ENCODE measurements at places on chromosomes 16 and 17.

GRCh38 chr16:2341456-2342447 lies 1.2 kb upstream of the ABCA3 start:
- DNase-seq, result no peak

GRCh38 chr16:3935921-3936320 lies 55.4 kb upstream of the CREBBP start:
- no peak for DNase-seq

DNA sequence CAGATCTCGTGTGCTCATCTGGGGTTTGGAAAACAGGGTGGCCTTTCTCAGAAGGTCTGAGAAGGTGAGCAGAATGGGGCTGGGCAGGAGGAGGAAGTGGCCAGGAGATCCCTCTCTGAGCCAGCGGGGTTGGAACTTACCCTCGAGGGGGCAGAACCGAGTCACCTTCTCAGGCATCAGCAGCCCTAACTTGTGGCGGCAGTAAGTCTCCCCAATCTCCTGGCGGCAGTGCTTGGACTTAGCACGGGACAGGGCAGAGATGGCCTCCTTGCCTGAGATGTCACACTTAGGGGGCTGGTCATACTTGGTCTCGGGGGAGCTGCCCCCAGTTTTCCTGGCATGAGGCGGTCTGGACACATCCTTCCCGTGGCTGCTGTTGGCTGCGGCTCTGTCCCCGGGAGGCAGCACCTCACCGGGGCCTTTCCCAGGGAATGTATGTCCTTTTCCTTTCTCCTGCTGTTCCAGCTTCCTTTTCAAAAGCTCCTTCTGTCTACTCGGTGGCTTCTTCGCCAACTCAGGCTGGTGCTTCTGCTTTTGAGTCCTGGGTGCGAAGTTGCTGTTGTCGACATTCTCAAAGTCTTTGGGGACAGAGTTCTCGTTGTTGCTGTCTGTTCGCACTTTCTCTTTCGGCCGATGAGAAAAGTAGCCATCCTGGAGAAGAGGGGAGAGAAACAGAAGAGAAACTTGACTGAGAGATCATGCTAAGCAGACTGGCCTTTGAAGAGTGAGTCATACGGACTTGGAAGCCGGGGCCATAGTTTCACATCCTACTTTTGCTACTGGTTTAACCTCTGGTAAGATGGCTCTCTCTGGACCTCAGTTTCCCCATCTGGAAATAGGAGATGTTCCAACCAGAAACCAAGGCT lies 211.7 kb downstream of the XYLT1 start:
- no peak for DNase-seq

- no peak for DNase-seq
Observed at GRCh38 chr17:62967205-62967529, 1.1 kb downstream of the TANC2 start.

GRCh38 chr17:48047113-48047740 lies 932 bp upstream of the NFE2L1 start:
- no peak for DNase-seq

DNA sequence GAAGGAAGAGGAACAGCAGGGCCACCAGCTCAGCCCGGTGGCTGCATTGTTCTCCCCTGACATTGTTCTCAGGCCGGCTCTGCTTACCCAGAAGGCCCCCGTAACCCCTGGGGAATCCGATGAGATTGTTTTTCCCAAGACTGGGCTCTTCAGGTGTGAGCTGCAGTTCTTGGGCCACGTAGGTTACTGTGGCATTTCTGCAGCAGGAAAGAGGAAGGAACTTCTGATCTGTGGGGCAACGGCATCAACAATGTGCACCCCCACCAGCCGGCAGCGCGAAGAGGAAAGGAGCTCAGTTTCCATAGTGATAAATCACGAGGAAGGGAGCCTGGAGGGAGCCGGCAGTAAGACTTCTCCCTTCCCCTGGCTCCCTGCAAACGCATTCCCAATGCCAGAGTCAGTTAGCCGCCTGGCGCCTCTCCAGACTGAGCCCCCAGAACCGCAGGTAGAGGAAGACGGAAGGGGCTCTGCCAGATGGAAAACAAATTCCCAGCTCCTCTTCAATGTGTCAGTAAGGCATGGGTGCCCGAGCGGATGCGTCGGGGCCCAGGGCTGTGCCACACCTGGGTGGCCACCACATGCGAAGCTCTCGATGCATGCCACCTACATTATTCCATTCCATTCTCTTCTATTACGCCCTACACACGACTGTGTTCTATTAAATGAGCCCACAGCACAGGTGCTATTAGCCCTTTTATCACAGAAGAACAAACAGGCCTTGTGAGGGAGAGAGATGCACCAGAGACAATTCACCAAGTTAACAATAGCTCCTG lies 21.5 kb upstream of the PECAM1 start:
- no peak for DNase-seq

DNA sequence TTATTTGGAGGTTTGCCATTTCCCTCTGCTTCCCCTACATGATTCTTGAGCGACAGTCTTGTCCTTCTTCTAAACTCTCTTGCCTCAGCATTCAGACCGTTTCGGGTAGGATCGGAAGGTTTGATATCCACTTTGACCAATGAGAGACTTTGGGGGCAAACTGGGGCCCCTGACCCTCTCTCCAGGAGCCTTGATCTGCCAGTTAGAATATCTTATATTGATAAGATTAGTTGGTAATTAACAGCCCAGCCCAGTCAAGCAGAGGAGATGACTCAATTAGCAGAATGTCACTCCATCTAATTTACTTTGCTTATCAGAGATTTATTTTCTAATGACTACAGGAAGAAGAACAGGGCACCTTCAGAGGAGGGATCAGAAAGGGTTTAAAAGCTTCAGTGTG lies 532.8 kb downstream of the XYLT1 start:
- DNase-seq, result no peak

- DNase-seq, result no peak
Observed at GRCh38 chr16:54425068-54425467, 138.5 kb upstream of the IRX3 start.

DNA sequence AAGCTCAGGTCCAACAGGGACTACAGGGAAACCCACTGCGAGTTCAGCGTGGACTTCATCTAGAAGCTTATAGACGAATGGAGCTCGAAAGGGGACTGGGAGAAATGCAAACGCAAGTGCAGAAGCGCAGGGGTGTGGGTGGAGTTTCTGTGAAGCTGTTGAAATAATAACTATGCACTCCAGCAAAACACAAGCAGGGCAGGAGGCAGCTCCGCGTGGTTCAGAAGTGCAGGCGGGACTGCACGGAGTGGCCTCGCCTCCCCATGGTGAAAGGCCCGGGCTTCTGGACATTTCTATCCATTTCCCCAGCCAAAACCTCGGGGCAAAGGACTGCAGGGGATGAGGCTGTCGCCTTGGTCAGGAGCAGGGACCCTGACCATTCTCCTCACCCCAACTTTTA lies 74.5 kb downstream of the ZNF423 start:
- no peak for DNase-seq

DNA sequence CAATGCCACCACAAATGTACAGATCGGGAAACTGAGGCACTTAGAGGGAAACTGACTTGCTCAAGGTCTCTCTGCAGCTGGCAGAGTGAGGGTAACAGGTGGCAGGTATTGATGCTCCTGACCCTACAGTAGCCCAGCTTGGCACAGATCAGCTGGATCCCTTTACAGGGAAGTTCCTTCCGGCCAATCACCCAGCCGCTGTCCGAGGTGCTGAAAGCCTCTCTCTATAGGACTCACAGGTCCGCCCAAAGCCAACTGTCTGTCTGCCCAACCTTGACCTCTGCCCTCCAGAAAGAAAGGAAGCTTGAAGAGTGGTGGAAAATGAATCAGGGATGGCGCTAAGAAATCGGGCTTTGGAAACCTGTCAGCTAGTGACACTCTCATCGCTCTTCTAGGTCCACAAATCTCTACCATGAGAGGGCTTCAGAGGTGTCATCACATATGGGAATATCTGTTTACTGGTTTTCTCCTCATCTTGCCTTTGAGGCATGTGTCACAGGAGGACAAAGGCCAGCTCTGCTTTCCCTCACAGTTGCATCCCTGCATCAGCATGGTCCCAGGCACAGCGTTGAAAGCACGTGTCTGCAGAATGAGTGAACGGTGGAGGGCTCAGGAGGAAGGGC lies 246.2 kb downstream of the KATNIP start:
- DNase-seq, result no peak

DNA sequence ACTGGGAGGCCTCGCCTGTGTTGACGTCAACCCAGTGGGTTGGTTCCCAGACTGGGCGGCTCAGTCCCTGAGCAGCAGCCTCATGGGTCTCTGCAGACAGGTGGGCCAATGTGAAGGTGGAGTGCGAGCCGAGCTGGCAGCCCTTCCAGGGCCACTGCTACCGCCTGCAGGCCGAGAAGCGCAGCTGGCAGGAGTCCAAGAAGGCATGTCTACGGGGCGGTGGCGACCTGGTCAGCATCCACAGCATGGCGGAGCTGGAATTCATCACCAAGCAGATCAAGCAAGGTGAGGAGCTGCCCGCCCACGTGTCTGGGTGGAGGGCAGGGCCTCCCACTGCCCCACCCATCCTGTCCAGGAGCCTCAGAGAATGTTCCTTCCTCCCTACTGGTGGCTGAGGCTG lies 44.1 kb downstream of the MRC2 start:
- no peak for DNase-seq

DNA sequence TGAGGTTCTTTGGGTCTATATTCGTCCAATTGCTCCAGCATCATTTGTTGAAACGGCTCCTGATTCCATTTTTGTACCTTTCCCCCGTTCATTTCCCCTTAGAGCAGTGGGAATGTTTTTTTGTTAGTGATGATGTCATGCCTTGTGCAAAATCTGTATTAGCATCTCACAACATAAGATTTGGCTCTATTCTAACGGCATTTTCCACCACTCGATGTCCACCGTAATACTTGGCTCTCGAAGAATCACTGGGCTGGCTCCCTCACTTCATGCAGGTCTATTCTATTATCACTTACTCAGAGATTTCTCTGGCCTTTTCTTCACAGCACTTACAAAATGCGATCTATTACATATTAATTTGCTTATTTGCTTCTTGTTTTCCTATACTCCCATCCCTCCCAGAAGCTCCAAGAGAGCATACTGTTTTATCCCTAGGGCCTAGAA lies 571 bp upstream of the NME1 start:
- DNase-seq, result no peak

GRCh38 chr17:47810901-47811635 lies 10.5 kb downstream of the OSBPL7 start:
- DNase-seq, result no peak

DNA sequence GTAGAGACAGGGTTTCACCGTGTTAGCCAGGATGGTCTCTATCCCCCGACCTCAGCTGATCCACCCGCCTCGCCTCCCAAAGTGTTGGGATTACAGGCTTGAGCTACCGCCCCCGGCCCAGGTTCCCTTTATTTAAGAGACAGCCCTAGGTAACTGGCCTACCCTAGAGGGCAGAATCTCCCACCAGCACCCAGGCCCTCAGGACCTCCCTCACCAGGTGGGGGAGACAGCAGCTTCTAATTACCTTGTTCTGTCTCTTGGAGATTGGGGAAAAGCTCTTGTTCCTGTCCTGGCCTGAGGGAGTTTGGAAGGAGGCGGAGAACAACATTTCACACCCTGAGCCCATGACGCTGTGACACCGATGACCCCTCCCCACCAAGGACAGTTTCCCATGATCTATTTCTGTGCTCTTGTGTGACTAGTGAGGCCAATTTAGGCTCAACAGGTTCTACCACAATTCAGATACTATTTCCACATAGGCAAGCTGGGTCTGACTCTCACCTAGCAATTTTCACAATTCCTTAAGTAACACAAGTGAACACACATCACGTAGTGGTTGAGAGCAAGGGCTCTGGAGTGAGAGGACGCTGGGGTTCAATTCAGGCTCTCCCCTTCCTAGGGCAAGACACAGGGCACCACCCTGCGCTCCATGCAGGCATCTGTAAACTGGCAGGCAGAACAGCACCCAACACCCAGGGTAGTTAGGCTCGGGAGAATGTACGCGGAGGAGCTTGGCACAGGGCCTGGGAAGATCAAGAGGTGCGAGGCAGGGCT lies 20.4 kb downstream of the HDAC5 start:
- no peak for DNase-seq

GRCh38 chr16:59510008-59510424 lies 775.9 kb upstream of the GOT2 start:
- DNase-seq, result no peak

DNA sequence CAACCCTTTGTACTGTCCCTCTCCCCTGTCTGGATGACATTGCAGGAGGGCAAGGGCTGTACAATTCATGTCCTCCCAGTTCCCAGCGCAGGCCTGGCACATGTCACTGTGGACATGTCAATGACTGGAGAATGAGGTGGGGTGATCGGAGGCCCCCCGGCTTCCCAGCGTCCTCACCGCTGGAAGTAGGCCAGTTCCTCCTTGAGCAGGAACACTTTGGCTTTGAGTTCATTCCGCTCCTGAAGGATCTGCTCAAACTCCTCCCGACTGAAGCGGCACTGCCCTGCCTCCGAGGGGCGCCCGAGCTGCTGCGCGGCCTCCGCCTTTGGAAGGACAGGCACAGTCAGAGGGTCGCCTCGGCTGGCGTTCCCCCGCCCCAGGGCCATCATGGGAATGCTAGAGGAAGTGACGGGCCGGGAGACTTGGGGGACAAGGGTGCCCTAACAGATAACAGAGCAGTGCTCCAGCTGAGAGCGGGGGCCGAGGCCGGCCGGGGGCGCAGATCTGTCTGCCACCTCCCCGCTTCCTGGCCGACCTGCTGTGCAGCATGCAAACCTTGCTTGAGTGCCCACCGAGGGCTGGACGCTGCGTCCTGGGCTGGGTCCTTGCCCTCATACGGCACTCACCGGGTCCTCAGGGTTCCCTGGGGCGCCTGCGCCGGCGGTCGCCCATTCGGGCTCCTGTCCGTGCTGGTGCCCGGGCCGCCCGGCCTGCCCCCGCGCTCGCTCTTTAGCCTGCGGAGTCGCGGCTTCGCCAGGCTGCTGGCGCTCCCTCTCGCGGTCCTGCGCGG lies 1.3 kb downstream of the RILP start:
- no peak for DNase-seq

DNA sequence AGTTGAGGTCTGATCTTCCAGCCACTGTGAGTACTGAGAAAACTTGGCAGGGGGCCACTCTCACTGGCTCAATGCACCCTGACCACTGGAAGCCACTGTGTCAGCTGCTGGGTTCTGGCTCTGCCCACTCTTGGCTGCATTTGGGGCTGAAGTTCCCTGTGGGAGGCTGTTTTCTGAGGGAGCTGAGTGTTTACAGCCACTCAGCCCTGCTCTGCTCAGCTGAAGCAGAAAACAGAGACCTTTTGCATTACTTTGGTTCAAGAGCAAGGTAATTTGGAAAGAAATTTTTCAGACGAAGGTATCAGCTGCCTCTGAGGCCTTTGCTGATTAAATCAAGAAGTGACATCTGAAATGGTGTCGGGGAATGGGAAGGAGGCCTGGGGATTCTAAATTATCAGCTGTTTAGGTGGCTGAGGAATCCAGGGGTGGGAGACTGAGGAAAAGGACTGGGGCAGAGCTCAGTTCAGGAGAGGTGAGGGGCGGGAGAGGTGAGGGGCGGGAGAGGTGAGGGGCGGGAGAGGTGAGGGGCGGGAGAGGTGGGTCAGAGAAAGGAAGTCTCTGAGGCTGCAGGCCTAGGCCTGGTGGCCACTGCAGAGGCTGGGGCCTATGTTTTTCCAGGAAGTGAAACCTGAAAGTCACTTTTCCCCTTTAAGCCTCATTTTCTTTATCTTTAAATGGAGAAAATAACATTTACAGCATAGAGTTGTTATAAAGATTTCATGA lies at the start of gene ACSM5:
Gene ACSM5 (plus strand): TSS at position 137 of the 723 bp plus-strand sequence. CDS start 1,951 bp downstream, outside the sequence.
- no peak for DNase-seq

GRCh38 chr16:3485097-3485745 lies 10.1 kb downstream of the C16orf90 start:
- DNase-seq, result no peak
